ENCODE measurements at places on chromosomes 3 and 15. TPM values are rescaled to one million over a fixed set of nuclear protein-coding genes. Genes with fewer than 3 reads are reported as not detected.

Gene THAP10
- 16.7 TPM for polyA plus RNA-seq

Gene ARNT2
- polyA plus RNA-seq = 6.2 TPM

Gene ISLR
- polyA plus RNA-seq = 3.0 TPM

Gene ANKUB1
- polyA plus RNA-seq = not detected

Gene FES
- polyA plus RNA-seq = not detected

Gene TM6SF1
- 393 TPM for polyA plus RNA-seq

Gene GPR149
- polyA plus RNA-seq = not detected

Gene AGTR1
- 6.6 TPM for polyA plus RNA-seq

Gene ZNF860
- polyA plus RNA-seq = not detected

Gene PTH1R
- polyA plus RNA-seq = 2.5 TPM

Gene P3H2
- polyA plus RNA-seq = 2.3 TPM

Gene TXNRD3
- 1.4 TPM for polyA plus RNA-seq

Gene NPAP1
- 0.47 TPM for polyA plus RNA-seq

Data from Purkinje cell (primary cell).